Astrocyte of the cerebellum (primary cell): ENCODE measurements at places on chromosomes 1 and 21.
A peak's percentile ranks its signal among the peaks of the same experiment; 100 is the strongest.

DNA sequence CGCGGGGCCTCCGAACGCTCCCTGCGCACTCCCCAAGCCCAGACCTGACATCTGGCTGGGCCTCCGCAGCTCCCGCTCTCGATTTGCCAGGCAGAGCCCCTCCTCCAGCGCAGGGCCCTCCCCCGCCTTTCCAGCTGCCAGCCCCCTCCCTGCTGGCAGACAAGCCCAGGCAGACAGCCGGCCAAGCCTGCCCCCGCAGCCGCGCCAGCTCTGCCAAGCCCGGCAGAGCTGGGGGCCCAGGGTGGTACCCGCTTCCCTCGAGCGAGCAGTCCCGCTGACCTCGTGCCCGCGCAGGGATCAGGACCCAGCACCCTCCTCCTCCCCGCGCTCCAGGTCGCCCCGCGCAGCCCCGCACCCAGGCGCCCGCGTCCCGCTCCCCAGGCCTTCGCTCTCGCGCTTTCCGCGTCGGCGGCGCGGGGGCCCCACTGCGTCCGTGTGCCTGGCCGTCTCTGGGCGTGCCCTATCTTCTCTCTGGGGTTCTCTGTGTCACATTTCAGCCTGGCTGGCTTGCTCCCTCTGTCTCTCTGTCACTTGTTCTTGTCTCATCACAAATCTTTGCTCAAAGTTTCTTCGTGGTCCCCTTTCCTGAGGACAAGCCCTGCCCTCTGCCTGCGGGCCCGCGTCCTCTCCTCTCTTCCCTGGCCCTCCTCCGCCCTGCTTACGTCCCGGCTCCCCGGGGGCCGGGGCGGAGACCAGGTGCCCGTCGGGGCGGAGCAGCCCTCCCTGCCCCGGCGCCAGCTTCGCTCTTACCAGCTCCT is 580 bp downstream of the INKA2 start:
- no peak for DNase-seq

DNA sequence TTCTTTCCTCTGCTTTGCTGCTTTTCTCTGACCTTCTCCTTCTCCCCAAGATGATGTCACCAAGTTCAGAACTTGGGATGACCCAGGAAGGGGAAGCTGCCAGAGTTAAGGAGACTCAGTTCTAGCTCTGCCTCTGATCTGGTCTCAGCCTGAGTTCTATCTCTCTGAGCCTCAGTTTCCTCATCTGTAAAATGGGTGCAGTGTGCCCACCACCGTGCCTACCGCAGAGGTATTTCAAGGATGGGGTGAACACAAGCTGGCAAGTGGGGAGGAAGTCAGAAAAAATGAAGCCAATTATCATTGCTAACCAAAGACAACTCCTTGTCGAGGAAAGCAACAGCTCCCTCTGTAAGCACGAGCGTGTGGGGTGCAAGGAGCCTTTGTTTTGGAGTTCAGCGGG is 249.7 kb downstream of the KAZN start:
- no peak for DNase-seq

DNA sequence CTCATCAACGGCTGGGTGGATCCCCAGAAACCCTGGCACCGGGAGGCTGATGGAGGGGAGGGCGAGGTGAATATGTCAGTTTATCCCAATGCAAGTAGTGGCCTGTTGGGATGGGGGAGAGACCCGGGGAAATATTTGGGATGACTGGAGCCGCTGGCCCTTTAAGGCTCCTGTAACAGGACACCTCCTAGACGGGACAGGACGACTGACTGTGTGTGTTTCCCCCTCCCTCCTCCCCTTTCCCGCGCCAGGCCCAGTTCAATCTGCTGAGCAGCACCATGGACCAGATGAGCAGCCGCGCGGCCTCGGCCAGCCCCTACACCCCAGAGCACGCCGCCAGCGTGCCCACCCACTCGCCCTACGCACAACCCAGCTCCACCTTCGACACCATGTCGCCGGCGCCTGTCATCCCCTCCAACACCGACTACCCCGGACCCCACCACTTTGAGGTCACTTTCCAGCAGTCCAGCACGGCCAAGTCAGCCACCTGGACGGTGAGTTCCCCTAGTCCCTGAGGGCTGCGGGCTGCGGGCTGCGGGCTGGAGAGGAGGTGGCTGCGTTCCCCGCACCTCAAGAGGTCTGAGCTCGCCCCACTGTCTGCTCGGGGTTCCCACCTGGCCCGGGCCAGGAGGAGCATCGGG is 44.8 kb upstream of the CCDC27 start:
- DNase-seq, result no peak

- DNase-seq, result no peak
These were observed 873 bp downstream of the IFT25 start for GRCh38 chr1:53944469-53945182.

DNA sequence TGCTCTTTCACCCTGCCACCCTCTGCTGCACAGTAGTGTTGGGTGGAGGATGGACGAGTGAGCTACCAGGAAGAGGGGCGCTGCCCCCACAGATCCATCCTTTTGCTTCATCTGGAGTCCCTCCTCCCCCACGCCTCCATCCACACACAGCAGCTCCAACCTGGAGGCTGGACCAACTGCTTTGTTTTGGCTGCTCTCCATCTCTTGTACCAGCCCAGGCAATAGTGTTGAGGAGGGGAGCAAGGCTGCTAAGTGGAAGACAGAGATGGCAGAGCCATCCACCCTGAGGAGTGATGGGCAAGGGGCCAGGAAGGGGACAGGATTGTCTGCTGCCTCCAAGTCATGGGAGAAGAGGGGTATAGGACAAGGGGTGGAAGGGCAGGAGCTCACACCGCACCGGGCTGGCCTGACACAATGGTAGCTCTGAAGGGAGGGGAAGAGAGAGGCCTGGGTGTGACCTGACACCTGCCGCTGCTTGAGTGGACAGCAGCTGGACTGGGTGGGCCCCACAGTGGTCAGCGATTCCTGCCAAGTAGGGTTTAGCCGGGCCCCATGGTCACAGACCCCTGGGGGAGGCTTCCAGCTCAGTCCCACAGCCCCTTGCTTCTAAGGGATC is 8.5 kb downstream of the CHRNB2 start:
- DNase-seq, result no peak

GRCh38 chr1:182309631-182310351 is 81.8 kb downstream of the GLUL start:
- DNase-seq, result no peak

DNA sequence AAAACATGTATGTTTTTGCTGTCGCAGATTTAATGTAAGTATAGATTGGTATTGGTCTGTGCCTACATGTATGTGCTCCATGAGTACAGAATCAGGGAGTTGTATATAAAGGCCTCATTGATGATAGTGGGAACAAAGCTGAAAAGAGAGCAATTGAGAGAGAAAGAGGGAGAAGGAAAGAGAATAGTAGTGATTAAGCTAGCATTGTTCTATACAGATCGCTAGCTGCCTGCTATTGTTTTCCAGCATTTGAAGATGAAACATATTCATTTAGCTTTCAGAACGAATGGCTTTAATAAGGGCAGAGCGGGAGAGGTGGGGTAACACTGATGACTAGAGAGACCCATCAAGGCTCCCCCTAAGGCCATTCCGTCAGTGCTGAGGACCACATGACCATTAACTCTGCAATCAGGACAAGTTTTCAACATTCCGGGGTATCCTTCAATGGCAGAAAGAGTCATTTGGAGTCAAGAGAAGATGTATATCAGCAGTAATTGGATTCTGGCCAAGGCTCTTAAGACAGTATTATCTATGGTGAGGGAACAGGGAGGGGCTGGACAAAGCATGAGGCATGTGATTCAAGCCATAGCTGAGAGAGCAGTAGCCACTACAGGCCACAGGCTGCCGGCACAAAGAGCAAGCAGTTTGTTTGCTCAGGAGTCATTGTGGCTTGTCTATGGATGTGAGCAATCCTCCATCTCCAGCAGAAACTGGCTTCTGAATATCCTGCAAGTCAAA is 176.5 kb downstream of the PBX1 start:
- no peak for DNase-seq

DNA sequence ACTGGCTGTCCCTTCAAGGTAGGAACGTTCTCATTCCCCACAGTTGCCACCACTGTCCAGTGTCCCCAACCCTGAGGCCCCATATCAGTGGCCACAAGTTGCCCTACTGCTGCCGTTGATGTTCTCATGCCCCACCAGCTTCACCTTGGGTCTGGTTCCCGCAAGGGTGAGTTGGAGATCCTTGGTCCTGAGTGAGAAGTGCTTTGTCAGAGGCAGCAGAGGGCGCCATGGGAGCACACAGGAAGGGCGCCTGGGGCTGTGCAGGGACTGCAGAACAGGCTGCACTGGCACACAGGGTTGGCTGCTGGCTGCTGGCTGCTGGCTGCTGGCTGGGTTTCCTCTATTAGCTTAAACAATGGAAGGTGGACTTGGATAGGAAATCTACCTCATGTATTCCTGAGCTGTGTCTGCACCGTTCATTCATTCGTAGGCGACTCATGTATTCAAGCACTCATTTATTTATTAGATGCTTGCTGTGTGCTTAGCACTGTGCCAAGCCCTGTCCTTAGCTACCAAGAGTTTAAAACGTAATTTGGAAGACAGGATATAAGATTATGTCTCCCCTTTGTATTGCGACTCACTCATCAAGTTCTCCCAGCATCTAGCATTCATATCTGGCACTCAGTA is 2.1 kb upstream of the S100A9 start:
- DNase-seq, result no peak

- no peak for DNase-seq
These were observed 40.4 kb downstream of the ATP5PO start for GRCh38 chr21:33875026-33875695.

DNA sequence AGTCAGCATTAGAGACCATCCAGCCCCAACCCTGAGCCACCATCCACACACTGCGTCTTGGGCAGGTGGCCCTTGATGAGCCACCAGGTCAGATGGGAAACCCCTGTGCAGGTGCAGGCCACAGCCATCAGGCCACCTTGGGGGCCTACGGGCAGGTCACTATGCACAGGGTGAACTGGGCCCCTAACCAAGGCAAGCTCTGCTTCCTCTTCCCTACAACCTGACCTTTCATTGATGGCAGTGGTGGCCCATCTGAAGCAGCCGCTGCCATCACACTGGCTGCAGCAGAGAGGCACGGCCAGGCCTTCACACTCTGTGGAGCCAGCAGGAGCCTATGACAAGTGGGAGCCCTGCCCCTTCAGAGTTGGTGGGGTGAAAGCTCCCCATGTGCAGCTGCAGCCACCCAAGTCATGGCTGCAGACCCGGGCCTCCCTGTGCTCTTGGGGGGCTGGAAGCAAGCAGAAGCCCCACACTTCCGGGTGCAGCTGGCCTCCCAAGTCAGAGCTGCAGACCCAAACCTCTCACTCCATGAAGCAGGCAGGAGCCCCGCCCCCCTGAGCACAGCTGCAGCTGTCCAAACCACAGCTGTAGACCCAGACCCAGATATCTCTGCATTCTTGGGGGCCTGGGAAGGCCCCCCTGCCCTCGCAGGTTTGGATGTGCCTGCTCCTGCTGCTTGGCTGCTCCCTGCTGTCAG is 681.5 kb downstream of the MATN1 start:
- no peak for DNase-seq

DNA sequence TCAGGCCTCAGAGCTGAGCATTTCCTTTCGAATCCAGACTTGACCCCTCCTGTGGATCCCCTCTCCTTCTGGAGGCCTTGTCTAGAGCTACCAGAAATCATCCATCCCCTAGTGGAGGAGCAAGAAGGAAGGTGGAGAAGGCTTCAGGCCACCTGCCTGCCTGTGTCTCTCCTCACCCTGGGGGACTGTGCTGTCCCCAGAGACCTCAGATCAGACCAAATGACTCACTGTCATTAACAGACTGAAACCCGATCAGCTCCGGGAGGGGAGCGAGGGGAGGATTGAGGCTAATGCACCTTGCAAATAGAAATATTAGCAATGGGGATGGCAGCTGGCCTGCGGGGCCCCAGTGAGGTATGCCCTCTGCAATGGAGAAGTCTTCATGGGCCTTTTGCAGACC is 2.1 kb downstream of the MYBPH start:
- DNase-seq, result no peak

- DNase-seq, result peak; percentile 42
These were observed 6.1 kb upstream of the ADAM15 start for GRCh38 chr1:155044812-155045657.

DNA sequence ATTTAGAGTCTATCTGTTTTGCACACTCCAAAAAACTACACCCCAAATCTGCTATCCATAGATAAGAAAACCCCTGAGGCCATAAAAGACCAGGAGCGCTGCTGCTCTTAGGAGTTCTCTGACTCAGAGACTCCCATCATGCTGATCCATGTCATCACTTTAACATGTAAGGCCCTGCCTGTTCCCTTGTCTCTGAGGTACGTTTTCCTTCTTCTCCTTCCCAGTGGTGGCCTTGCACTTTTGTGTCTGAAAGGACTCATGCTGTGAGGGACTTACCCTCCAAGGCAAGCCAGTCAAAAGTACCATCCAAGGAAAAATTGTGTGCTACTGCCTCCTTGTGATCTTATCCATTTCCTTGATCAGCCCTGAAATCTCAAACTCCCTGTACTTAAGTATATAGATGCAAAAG is 427.4 kb upstream of the NCAM2 start:
- DNase-seq, result no peak

DNA sequence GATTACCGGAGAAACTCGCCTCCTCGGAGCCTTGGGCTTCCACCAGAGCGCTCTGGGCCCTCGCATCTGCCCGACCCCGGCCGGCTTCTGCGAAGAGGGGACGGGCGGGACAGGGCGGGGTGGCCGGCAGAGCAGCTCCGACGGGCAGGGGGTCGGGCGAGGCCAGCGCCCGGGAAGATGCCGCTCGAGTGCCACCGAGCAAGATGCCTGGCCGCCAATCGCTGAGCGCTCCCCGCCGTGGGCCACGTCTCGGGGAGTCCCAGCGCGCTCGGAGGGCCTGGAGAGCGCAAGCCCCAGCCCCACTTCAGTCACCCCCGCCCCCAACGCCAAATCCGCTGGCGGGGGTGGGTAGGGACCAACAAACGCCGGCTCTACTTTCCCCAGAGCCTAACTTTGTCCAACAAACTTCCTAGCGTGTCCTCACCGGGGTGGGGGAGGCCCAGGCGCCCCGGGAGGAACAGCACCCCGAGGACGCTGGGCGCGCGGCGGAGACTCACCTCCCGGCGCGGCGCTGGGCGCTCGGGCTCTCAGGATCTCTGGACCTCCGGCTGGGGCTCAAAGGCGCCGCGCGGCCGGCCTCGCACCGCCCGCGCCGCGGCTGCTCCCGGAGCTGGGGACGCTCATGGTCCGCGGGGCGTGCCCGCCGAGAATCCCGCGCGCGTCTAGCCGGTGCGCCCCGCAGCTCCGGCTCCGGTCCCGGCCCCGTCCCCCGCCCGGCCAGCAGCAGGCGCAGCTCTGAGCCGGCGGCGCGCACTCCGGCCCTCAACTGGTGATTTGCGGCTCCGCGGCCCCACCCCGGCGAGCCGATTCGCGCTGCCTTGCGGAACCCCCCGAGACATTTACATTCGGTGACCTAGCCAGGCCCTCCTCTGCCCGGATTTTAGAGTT is at the start of gene BCAR3:
Gene BCAR3 (minus strand): TSS at position 737 of the 888 bp plus-strand sequence. CDS start 6,907 bp downstream, outside the sequence.
- DNase-seq, result no peak

GRCh38 chr1:179155615-179156014 is 73.7 kb downstream of the TOR3A start:
- no peak for DNase-seq

- DNase-seq, result no peak
These were observed 99.9 kb downstream of the COLGALT2 start for GRCh38 chr1:183937611-183938010.
